Large intestine (tissue), 12 donors: ENCODE measurements at places on chromosomes 6 and 20. TPM values are rescaled to one million over a fixed set of nuclear protein-coding genes. Genes with fewer than 3 reads are reported as not detected.
A peak's percentile ranks its signal among the peaks of the same experiment; 100 is the strongest.

SRSF12 gene
- polyA plus RNA-seq: 2.6 TPM

PDYN gene
- 0.10 TPM for polyA plus RNA-seq

DNA sequence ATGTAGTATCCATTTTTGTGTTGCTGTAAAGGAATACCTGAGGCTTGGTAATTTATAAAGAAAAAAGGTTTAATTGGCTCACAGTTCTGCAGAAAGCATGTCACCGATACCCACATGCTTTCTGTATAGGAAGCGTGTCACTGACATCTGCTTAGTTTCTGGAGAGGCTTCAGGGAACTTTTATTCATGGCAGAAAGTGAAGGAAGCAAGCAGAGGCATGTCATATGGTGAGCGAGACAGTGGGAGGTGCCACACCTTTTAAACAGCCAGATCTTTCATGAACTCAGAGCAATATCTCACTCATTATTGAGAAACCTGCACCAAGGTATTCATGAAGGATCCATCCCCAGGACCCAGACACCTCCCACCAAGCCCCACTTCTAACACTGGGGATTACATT lies 3.5 kb downstream of the SUMO4 start:
- no peak for DNase-seq

- DNase-seq: peak; percentile 19
These were observed 120.7 kb upstream of the ZFP64 start for GRCh38 chr20:52312132-52312729.

DNA sequence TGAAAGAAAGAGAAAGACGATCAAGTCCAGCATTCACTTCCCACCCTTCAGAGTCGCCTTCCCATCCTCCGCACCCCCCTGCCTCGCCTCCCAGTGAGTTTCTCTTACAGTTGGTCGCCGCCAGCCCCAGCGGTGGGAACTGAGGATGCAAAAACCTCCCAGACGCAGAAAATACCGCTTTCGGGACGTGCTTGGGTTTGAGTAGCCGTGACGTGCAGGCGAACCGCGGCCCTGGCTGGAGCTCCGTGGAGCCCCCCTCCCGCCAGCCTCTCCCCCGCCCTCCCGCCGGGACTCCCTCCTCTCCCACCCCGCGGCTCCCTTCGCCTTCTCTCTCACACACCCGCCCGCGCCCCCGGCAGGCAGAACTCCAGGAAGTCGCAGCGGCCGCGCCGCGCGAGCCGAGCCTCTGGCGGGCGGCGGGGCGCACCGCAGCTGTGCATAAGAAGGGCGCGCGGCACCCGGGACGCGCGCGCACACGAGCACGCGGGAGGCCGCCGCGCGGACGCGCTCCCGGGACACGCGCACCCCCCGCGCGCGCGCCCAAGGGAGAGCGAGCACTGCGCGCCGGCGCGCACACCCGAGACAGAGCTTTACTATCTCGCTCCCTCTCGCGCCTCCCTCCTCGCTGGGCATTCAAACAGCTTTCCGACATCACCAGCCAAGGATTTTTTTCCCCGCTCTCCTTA lies at the start of gene ADGRB3:
Gene ADGRB3 (plus strand): TSS at position 557 of the 686 bp plus-strand sequence. CDS start 3,394 bp downstream, outside the sequence.
- peak; percentile 76 for DNase-seq
